ENCODE measurements at places on chromosomes 1 and 21. TPM values are rescaled to one million over a fixed set of nuclear protein-coding genes. Genes with fewer than 3 reads are reported as not detected.

GRCh38 chr1:205438213-205439158 is 16.6 kb upstream of the LEMD1 start:
- peaks cover 6% of the 10 kb centered on the region for H3K27me3 ChIP-seq
- peak; percentile 58 for DNase-seq
- no peak overlapping the region for H3K4me3 ChIP-seq
- no peaks in the 10 kb centered on the region for H3K36me3 ChIP-seq
- peaks cover 37% of the 10 kb centered on the region for H3K4me1 ChIP-seq

RAP1GAP gene
- 0.56 TPM for total RNA-seq

KRTAP21-2 gene
- not detected for total RNA-seq

GRCh38 chr21:34520764-34521508 is 8.9 kb upstream of the KCNE1 start:
- H3K27ac ChIP-seq = no peak overlapping the region
- peaks cover 5% of the 10 kb centered on the region for H3K27me3 ChIP-seq
- no peak for DNase-seq
- peaks cover 32% of the 10 kb centered on the region for H3K4me1 ChIP-seq
- no peak overlapping the region for H3K4me3 ChIP-seq

KCNE2 gene
- not detected for total RNA-seq

GRCh38 chr1:211711315-211711705 is 35.9 kb upstream of the NEK2 start:
- no peak for DNase-seq
- H3K4me1 ChIP-seq = no peaks in the 10 kb centered on the region
- no peaks in the 10 kb centered on the region for H3K27me3 ChIP-seq
- H3K27ac ChIP-seq = no peak overlapping the region

GRCh38 chr1:224897529-224898327 is 31.7 kb upstream of the DNAH14 start:
- H3K27ac ChIP-seq = no peak overlapping the region
- DNase-seq = no peak
- H3K4me1 ChIP-seq = no peaks in the 10 kb centered on the region
- no peak overlapping the region for H3K4me3 ChIP-seq
- H3K36me3 ChIP-seq = peaks cover 4% of the 10 kb centered on the region

DNA sequence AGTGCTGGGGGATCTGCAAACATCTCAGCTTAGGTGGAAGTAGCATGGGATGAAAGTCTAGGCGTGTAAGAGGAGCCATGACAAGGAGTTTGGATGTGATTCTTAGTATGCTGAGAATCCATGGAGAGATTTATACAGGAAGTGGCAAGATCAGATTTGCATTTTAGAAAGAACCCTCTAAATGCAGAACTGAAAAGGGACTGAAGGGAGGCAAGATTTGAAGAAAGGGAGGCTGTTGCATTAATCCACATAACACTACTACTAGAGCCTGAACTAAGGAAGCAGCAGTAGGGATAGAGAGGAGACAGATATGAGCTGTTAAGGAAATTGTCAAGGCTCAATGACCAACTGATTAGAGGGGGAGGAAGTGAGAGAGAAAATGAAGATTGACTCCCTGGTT is 9.8 kb downstream of the C1orf74 start:
- peaks cover 7% of the 10 kb centered on the region for H3K4me1 ChIP-seq
- H3K4me3 ChIP-seq = no peak overlapping the region
- no peaks in the 10 kb centered on the region for H3K36me3 ChIP-seq
- H3K27me3 ChIP-seq = no peaks in the 10 kb centered on the region
- DNase-seq = no peak

DNA sequence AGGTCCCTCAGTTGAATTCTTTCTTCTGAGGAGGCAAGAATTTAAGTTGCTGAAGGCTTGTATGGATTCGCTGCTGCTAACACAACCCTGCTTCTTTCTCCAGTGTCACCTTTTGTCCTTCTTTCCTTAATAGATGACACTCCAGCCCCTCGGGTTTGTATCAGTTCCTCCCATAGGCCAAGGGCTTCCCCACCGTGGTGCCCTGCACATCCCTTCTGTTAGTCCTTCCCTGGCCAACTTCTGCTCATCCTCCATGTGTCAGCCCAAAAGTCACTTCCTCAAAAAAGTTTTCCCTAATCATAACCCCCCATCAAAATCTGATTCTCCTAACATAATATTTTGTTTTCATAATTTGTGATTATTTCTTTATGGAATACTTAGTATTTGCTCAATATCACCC is 190.4 kb downstream of the RHOU start:
- no peak overlapping the region for H3K27ac ChIP-seq
- H3K4me1 ChIP-seq = no peaks in the 10 kb centered on the region
- no peak for DNase-seq
- H3K4me3 ChIP-seq = no peak overlapping the region

DNA sequence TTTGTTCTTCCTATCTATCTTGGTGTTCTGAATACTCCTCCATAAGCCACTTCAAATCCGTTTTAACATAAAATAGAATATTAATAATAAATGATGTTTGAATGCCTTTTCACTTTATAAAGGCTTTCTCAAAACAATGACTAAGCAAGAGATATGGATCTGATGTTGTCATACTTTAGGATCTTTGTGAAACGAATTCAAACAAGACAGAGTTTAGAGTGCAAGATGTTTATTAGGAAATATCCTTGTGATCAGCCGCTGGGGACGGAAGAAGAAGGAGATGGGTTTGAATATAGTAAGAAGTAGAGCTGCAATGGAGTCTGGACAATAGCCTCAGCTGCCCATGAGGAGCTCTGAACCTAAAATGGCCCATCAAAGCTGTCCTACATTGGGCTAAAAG is 351.8 kb downstream of the NEGR1 start:
- no peak overlapping the region for H3K27ac ChIP-seq
- H3K36me3 ChIP-seq = no peaks in the 10 kb centered on the region
- no peak for DNase-seq
- H3K27me3 ChIP-seq = no peaks in the 10 kb centered on the region

Measured in endothelial cell (in vitro differentiated cells).